ENCODE measurements at places on chromosomes 3 and 15. TPM values are rescaled to one million over a fixed set of nuclear protein-coding genes. Genes with fewer than 3 reads are reported as not detected.

The ZMYND10 gene
- total RNA-seq, result 0.44 TPM

The C15orf39 gene
- 11.4 TPM for total RNA-seq

The CLASP2 gene
- total RNA-seq, result 32.6 TPM

The SYNPR gene
- 0.52 TPM for total RNA-seq

The FETUB gene
- total RNA-seq, result 5.7 TPM

The FOXB1 gene
- total RNA-seq, result not detected

The CNTN4 gene
- 35.2 TPM for total RNA-seq

The ALPK3 gene
- total RNA-seq, result 25.9 TPM

The MAP4 gene
- 85.5 TPM for total RNA-seq

The SPATA12 gene
- total RNA-seq, result 0.08 TPM

The ADAMTS7 gene
- 14.7 TPM for total RNA-seq

The B2M gene
- total RNA-seq, result 2,324 TPM

The MORC1 gene
- total RNA-seq, result 5.6 TPM

The KIF15 gene
- 4.1 TPM for total RNA-seq

The MELTF gene
- 74.0 TPM for total RNA-seq

The TMEM40 gene
- not detected for total RNA-seq

The STRIT1 gene
- total RNA-seq, result 1.2 TPM

The SOX14 gene
- not detected for total RNA-seq

The KLHL40 gene
- total RNA-seq, result not detected

The GP9 gene
- total RNA-seq, result not detected

The CAMK1 gene
- total RNA-seq, result 11.8 TPM

The SLC24A5 gene
- total RNA-seq, result not detected

The ATP10A gene
- total RNA-seq, result 1.4 TPM

The GADL1 gene
- 0.13 TPM for total RNA-seq

The KNL1 gene
- total RNA-seq, result 10.0 TPM

The SMCO1 gene
- not detected for total RNA-seq

The KY gene
- 1.6 TPM for total RNA-seq

The FBXO40 gene
- total RNA-seq, result not detected

The CCDC54 gene
- not detected for total RNA-seq

The PODXL2 gene
- 6.4 TPM for total RNA-seq

The NPAP1 gene
- total RNA-seq, result 1.2 TPM

The CHL1 gene
- 0.20 TPM for total RNA-seq

The PLA2G4E gene
- 0.07 TPM for total RNA-seq

The ALG1L2 gene
- total RNA-seq, result not detected

The PSTPIP1 gene
- total RNA-seq, result not detected

The SIDT1 gene
- total RNA-seq, result 0.90 TPM

The RAD51 gene
- total RNA-seq, result 2.0 TPM

The TMC3 gene
- total RNA-seq, result 0.43 TPM

The LTK gene
- total RNA-seq, result 0.83 TPM

The PTPRG gene
- 34.9 TPM for total RNA-seq

The HRH1 gene
- total RNA-seq, result 2.9 TPM

The PLCB2 gene
- 1.7 TPM for total RNA-seq

The CNTN6 gene
- 4.8 TPM for total RNA-seq

The STAB1 gene
- total RNA-seq, result 4.6 TPM

The MYZAP gene
- 20.3 TPM for total RNA-seq

The SERINC4 gene
- total RNA-seq, result 0.24 TPM

The IREB2 gene
- 46.6 TPM for total RNA-seq

The CKMT1B gene
- 4.3 TPM for total RNA-seq

The GABRR3 gene
- total RNA-seq, result not detected

The SERPINI2 gene
- not detected for total RNA-seq

The SH2D7 gene
- total RNA-seq, result not detected

The PTX3 gene
- 23.7 TPM for total RNA-seq
